ENCODE measurements at places on chromosomes 16 and 17.

DNA sequence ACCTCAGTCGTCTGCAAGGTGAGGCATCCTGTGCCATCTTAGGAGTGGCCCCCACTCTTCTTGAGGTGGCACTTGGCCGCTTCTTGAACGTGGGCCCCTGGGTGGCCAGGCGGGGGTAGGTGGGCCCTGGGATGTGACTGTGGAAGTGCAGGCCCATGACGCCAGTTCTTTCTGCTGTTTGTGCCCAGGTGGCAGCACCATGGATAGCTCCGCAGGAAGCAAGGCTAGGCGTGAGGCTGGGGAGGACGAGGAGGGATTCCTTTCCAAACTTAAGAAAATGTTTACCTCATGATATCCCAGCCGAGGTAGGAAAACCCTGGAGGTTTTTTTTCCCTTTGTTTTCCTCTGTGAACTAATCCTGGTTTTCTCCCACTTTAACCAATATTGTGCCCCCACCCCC, 19.8 kb downstream of the NMRAL1 start:
- no peak for DNase-seq

DNA sequence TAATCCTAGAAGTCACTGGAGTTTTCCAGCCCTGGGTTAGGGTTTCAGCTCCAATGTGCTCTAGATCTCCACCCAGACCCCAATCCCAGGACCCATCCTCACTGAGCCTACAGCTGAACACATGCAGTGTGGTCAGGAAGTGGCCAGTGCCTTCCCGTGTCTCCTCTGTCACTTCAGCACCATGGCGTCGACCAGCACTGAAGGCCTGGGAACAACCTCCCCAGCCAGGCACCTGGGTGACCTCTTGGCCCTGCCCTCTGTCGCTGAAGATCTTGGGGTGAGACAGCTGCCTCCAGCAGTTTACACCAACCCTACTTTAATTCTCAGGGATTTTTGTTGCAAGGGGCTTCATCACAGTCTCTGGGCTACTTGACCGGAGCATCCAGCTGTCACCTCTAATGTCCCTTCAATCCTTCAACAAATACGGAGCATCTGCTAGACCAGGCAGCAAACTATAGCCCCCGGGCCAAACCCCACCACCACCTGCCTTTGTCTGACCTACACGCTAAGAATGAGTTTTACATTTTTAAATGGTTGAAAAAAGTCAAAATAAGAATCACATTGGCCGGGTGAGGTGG, 18.0 kb upstream of the GSG1L start:
- no peak for DNase-seq

DNA sequence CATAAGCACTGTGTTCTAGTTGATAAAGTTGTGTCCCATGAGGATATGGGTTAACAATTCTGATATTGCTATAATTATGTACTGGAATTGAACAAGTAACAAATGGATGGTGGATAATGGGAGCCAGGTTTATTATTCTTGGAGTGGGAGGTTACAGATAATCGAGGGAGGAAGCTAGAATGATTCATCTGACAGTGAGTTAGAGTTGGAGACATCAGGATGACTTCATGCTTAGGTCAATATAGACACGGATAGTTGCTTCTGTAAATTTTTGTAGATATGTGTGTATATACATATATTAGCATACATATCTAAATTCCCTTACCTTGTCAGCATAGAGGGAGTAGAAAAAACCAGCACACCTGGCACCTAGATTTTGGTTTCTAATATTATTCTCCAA, 293.4 kb downstream of the SHISA9 start:
- DNase-seq, result no peak

- DNase-seq, result no peak
These were observed 6.2 kb downstream of the RBFOX1 start for GRCh38 chr16:7338826-7339225.

DNA sequence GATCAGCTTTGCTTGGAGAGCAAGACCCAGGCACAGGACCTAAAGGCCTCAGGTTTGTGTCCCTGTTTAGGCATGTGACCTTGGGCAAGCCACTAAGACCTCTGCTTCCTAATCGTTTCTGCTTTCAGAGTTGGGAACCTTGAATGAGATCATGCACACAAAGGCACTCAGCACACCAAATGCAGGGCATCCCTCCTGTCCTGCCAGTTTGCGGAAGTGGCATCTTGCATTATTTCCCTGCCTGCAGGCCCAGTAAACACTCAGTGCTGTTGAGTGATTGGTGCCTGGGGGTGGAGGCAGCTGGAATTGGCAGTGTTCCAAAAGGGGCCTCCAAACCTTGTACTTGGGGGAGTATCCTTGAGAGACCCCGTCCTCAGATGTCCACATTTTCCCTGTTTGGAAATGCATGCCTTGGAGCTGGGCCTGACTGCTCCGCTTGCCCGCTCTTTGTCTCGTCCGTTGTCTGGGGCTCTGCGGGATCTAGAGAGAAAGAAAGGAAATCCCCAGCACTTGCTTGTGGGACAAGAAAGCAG, 28.7 kb downstream of the MRM1 start:
- DNase-seq, result no peak
